K562 (cell line): ENCODE measurements at places on chromosomes 7 and 10.

DNA sequence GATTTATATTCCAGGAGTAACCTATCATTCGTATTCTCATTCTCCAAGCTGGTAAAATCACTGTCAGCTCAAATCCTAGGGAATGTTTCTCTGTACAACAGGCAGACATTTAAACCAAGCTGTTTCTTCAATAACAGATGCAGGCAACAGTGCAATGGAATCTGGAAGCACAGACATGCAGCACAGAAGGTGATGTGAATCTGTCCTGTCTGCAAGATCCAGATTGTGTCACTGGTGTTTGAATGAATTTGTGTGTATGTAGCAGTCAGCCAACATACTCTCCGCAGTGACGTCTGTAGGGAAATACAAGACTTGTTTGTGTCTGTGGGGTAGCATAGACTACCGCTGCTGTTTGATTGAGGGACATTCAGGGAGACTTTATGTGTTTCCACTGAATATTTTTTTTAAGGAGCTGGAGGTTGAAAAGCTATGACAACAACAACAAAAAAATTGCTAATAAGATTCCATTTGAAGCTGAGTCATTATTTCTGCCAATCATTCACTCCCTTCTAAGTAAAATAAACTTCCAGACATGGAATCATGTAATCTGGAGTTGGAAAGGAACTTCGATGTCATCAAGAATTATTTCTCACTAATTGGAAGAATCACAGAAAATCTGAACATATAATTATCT, 122.9 kb upstream of the MYO3A start:
- DNase-seq = no peak

DNA sequence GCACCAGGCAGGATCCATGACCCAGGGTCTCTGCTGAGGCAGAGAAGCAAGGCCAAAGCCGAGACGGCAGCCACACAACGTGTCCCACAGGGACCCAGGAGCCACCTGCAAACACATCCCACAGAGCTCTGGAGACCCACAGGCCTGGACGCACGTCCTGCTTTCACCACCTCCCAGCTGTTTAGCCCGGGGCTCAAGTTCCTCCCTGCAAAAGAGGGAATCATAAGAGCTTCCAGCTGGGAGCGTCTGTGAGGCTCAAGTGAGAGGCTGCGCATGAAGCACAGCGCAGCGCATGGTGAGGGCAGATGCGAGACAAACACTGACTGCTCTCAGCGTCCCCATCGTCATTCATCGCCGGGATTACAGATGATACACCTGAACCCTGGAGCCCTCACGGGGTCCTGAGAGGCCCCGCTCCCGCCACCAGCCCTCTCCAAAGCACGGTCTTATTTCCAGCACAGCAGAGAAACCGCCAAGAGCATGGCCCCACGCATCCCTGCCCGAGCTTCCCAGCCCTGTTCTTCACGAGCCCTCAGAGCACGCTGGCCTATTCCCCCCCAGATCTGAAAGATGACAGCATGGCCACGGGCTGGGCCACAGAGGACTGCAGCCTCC, 88.7 kb downstream of the MAD1L1 start:
- DNase-seq = no peak

GRCh38 chr7:131943211-131943610, 386.8 kb upstream of the PODXL start:
- DNase-seq = no peak

- no peak for DNase-seq
Observed at GRCh38 chr7:130667593-130668257, 823 bp downstream of the COPG2 start.

- DNase-seq = peak; percentile 95
Observed at GRCh38 chr7:131556053-131556908, at the start of gene PODXL. Gene PODXL (minus strand): TSS chr7:131556628. CDS start chr7:131556359, 269 bp downstream.

DNA sequence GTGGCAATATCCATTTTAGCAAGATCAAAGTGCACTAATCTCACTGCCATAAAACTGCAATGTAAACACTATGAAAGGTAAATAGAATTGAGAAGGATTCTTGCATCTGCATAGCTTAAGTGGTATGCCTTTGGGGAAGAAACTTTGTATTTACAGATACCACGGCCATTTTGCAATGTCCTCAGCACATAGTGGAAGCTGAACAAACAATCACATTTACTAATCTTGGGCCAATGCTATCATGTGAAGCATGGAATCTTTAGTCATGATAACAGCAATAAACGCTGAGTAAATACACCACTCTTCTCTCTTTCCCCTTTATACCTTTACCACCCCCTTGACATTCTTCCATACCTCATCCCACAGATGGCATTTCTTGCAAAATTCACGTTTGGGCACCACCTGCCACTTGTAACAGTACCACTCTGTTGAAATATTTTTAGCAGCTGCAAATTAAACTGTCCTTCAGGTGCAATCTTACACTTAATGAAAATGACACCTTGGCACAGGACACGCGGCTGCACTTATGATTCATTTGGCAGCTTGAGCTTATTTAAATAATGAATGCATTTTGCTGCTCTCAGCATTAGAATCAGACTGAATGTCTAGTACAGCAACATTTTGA, 171.8 kb downstream of the SEMA3A start:
- DNase-seq = no peak

GRCh38 chr10:77793831-77794230, 132.7 kb downstream of the DLG5 start:
- no peak for DNase-seq

- DNase-seq = no peak
Observed at GRCh38 chr10:59037506-59037905, 138.9 kb upstream of the PHYHIPL start.

- no peak for DNase-seq
Observed at GRCh38 chr10:30466445-30466844, 32.5 kb downstream of the MAP3K8 start.

- no peak for DNase-seq
Observed at GRCh38 chr10:90587081-90587491, 270.8 kb downstream of the HTR7 start.
